ENCODE measurements at places on chromosomes 13 and 19. TPM values are rescaled to one million over a fixed set of nuclear protein-coding genes. Genes with fewer than 3 reads are reported as not detected.

Gene RTBDN
- total RNA-seq: not detected

GRCh38 chr13:81917810-81918209 is 1576.9 kb upstream of the SPRY2 start:
- H3K4me1 ChIP-seq: no peaks in the 10 kb centered on the region
- no peaks in the 10 kb centered on the region for H3K27me3 ChIP-seq
- DNase-seq: no peak
- H3K27ac ChIP-seq: no peak overlapping the region

Gene JAK3
- 172 TPM for total RNA-seq

DNA sequence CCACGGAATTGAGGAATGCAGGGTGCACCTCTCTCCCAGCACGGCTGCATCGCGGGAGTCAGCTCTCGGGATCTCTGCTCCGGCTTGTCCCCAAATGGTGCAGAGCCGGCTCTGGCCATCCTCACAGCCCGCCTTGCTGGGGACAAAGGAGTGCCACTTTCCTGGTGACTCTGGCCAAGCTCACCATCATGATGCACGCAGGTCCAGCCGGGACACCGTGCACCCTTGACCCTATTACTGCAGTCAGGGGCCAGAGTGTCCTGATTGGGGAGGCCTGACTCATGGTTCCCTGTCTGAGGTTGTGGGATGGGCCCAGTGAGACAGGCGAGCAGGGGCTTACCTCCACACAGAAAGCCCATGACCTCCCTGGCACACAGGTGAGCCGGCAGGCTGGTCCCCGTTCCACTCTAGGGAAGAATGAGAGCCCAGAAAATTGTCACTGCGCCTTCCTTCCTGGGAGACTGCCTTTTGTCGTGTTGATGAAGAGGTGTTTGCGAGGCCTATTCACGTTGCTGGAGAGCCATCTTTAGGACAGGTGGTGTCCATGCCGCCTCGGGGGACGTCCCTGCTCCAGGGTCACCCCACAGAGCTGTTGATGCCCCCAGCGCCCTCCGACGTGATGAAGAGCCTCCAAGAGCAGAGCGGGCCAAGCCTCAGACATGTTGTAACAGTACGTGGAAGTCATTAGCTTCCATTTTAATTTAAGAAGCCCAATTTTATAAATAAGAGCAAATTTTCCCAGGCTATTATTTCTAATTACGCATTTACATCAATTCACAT is 18.5 kb upstream of the VSTM2B start:
- no peak overlapping the region for H3K27ac ChIP-seq
- H3K4me1 ChIP-seq: no peaks in the 10 kb centered on the region
- H3K36me3 ChIP-seq: no peaks in the 10 kb centered on the region
- DNase-seq: no peak
- no peak overlapping the region for H3K4me3 ChIP-seq

- peak; percentile 8 for DNase-seq
- H3K27ac ChIP-seq: peak overlapping the region; percentile 83
- no peak overlapping the region for H3K4me3 ChIP-seq
- no peaks in the 10 kb centered on the region for H3K27me3 ChIP-seq
Measured at GRCh38 chr13:47886314-47886713, 114.8 kb downstream of the SUCLA2 start.

Data from activated CD4-positive, alpha-beta T cell treated with anti-CD3 and anti-CD28 coated beads, Interleukin-2, amount 10 ng/mL, durations not matched to agents 7 days and 5 days (primary cell).